Retinal pigment epithelial cell (primary cell): ENCODE measurements at places on chromosomes 7 and 10.

DNA sequence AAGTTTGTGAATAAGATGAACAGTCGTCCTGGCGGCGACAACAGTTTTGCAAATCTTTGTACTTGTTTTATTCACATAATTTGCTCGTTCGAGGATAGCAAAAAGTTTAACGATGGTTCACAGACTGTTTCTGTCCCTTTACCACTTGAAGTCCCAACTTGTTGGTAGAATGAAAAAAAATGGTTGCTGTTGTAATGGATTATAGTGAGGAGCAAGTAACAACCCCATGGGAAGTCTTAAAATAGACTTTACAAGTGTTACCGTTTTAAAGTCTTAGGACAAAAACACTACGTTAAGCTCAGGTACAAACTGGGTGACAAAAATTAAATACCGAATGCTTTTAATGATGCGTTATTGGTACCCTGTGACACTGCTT, 589 bp downstream of the LSM8 start:
- DNase-seq, result no peak

GRCh38 chr7:46386428-46387399, 465.6 kb upstream of the IGFBP3 start:
- DNase-seq, result no peak

- peak; percentile 70 for DNase-seq
Measured at GRCh38 chr7:135763261-135763660, 14.6 kb upstream of the FAM180A start.

GRCh38 chr7:66348531-66348930, 143.4 kb downstream of the TPST1 start:
- no peak for DNase-seq

DNA sequence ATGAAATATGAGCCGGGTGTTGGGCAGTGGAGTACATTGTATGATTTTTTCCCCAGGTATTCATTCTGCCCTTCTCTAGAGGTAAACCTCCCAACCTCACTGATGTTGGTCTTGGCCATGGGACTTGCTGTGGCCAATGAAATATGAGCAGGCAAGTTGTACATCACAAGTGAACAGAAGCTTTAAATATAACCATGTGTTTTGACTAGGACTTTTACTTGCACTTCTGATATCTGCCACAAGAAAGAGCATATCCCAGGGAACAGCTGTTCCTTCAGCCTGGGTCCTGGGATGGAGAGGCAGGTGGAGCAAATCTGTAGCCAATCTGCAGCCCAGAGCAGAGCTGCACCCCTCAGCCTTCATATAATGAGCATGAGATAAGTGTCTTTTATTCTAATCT, 109.8 kb upstream of the PALS2 start:
- no peak for DNase-seq

DNA sequence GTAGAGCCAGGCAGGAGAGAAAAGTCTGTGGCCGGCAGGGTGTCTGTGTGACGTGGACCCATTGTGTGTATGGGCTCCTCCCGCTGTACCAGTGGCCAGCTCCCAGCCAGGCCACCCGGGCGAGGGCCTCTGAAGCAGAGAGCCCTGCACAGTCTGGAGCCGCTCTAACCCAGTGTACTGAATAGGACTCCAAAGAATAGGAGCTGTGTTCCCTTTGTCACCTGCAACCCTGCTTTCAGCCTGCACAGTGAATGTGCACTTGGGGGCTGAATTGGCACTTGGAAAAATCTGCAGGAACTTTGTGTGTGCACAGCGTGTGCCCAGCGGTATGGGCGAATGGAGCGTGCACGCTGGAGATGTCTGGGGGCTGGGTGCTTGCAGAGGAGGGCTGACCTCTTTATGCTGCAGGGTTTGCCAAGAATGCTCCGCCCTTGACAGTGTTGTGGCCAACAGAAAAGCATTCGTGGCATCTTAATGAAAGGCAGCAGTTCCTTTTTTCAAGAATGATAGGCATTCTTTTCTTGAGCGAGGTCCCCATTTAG, 216.2 kb downstream of the AUTS2 start:
- DNase-seq, result peak; percentile 37

GRCh38 chr7:106012935-106013439, 49.9 kb downstream of the CDHR3 start:
- no peak for DNase-seq

GRCh38 chr10:64101606-64102263, 580.5 kb downstream of the REEP3 start:
- DNase-seq, result no peak

- DNase-seq, result no peak
Measured at GRCh38 chr10:122298598-122299301, 27.7 kb downstream of the BTBD16 start.

- no peak for DNase-seq
Measured at GRCh38 chr10:9449530-9449929, 1395.0 kb downstream of the GATA3 start.

DNA sequence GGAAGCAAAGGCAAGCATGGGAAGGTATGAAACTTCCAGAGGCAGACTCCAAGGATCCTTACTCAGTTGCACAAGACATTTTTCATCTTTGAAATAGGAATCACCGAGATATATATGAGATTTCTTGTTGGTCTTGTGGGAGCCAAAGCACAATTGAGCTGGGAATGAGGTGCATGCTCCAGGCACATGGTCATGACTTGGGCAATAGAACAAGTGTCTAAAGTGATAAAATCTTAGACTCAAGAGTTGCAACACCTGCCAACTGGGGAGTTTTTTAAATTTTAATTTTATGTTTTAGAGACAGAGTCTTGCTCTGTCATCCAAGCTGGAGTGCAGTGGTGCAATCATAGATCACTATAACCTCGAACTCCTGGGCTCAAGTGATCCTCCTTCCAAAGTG, 169.5 kb upstream of the ADCY1 start:
- DNase-seq, result no peak

GRCh38 chr7:2490181-2490651, 14.0 kb upstream of the GRIFIN start:
- DNase-seq, result no peak

DNA sequence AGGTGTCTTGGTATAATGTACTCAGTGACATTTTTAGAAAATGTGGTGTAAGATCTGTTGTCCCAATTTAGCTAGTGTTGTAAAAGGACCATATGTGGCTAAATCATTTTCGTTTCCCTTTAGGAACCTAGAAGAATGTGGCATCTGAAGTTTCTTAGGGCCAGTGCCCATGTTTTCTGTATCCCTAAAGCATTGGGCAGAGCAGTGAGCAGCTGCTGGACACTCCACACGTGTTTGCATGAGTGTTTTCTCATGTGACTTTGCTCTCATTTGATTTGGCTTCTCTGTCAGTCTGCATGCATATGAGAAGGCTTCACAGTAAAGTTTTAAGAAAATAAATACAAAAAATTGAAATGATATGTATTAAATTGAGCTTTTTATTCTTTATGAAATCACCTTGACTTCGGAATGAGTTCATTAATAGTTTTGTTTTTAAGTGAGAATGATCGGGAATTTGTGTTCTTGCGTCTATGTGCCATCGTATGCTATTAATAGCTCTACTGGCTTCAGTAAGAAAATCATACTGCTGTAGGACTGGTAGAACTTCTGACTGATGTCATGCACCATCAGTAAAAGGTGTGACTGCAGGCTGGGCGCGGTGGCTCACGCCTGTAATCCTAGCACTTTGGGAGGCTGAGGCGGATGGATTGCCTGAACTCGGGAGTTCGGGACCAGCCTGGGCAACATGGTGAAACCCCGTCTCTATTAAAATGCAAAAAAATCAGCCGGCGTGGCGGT, 61.3 kb downstream of the RBM33 start:
- DNase-seq, result no peak

GRCh38 chr7:93958216-93958615, 36.7 kb downstream of the GNG11 start:
- no peak for DNase-seq

- DNase-seq, result no peak
Measured at GRCh38 chr7:75771224-75771623, 787 bp downstream of the CCL26 start.

GRCh38 chr10:93464776-93465388, 17.3 kb downstream of the MYOF start:
- DNase-seq, result no peak

GRCh38 chr7:76262683-76263402, 39.6 kb upstream of the HSPB1 start:
- no peak for DNase-seq

GRCh38 chr7:107327986-107328569, 141.8 kb upstream of the GPR22 start:
- peak; percentile 2 for DNase-seq

- DNase-seq, result no peak
Measured at GRCh38 chr7:87217983-87218653, 1.4 kb downstream of the TMEM243 start.

DNA sequence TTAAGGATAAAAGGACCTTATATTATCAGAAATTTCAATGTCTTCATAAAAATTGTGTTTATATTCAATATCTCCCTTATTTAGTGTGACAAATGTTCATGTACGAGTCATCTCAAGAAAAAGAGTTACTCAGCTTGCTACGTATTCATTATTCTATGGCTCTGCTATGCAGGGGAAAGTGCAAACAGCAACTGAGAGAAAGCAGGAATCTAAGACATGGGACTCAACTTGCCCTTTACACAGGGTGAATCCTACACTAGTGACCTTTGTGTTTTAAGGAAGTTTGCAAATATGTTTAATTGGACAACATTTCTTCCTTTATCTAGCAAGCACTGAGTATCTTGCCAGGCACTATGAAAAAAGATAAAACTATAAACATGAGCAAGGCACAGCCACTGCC, 104.7 kb downstream of the NPSR1 start:
- no peak for DNase-seq

- DNase-seq, result no peak
Measured at GRCh38 chr7:3649678-3650440, 348.8 kb downstream of the SDK1 start.

- DNase-seq, result no peak
Measured at GRCh38 chr7:102469972-102470825, 5.4 kb downstream of the LRWD1 start.

DNA sequence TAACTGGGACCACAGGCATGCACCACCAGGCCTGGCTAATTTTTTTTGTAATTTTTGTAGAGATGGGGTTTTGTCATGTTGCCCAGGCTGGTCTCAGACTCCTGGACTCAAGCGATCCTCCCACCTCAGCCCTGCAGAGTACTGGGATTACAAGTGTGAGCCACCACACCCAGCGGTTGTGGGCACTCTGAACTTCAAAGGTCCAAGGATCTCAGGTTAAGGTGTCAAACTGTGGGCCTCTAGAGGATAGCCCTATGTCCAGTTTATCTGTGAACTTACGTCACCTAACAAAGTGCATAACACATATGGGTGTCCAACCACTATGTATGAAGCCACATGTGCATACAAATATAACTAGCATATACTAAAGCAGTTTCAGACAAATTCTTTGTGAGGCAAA, 3.2 kb upstream of the IL2RA start:
- no peak for DNase-seq

DNA sequence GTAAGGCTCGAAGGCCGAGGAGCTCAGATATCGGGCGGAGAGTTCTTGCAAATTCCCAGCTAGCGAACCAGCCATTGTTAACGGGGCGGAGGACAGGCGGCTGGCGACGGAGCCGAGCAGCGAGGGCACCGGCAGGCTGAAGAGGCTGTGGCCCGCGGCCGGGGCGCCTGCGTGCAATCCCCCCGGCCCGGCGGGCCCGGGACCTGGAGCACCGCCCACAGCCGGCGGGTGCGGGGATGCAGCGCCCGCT, 4.1 kb downstream of the VAX1 start:
- DNase-seq, result no peak

- no peak for DNase-seq
Measured at GRCh38 chr7:118079369-118079768, 104.6 kb upstream of the LSM8 start.

GRCh38 chr10:79347894-79348639, 798 bp downstream of the PPIF start:
- DNase-seq, result no peak
